Stimulated activated CD8-positive, alpha-beta memory T cell treated with anti-CD3 and anti-CD28 coated beads, Interleukin-4, amount 100 ng/mL, for 4 hours (primary cell): ENCODE measurements at places on chromosomes 1 and 21.

- no peak for DNase-seq
These were observed 28.5 kb downstream of the PGM1 start for GRCh38 chr1:63621698-63622097.

DNA sequence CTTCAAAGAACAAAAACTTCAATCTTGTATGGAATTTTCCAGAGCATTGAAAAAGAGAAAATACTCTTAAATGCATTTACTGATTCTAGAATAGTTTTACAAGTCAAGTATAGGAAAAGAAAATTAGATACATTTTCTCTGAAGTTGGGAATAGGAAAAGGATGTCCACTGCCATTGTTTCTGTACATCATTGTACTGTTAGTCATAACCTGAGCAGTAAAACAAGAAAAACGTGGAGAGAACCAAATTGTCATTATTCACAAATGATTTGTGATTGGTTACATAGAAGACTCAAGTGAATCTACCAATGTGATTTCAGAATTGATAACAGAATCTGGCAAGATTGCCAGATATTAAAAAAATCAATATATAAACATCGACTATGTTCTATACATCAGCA is 27.4 kb downstream of the PRKACB start:
- DNase-seq: no peak

- no peak for DNase-seq
These were observed 109.4 kb downstream of the RGL1 start for GRCh38 chr1:183914276-183914675.

DNA sequence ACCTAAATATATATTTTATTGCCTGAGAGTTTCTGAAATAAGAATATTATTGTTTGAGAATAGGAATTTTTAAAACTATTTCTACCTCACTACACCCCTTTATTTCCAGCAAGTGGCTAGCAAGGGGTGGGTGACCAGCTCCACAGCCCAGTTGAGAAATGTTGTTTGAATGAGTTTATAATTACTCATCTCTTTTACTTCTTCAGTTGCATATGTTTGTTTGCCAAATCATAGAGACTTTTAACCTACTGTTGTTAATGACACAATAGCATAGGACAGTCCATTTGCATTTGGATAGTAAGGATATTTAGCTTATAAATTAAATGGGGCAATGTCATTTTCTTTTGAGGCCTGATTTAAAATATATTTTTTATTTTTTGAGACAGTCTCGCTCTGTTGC is 127.8 kb downstream of the NRDC start:
- DNase-seq: no peak
